ENCODE measurements at places on chromosomes 13 and 19. TPM values are rescaled to one million over a fixed set of nuclear protein-coding genes. Genes with fewer than 3 reads are reported as not detected.

Gene DAND5
- total RNA-seq, result not detected

DNA sequence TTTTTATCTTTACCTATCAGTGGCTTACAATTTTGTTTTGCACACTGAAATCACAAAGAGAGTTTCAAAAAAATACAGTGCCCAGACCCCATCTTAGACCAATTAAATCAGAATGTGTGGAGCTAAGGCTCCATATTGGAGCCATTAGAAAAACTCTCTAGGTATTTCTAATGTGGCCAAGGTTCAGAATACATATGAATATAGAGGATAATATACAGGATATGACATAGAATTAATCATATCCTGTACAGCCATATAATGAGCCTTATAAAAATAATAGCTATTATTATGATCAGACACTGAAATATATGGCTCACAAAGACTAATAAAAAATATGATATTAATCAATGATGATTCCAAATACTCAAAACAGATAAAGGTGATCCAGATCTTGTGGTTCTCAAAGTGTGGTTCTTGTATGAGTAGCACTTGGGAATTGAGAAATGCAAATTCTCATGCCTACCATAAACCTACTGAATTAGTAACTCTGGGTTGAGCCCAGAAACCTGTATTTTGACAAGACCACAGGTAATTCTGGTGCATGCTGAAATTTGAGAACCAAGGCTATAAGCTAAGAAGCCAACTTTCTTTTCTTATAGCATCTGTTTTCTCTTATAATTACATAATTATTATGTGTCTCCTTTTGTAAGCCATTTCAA, 408.0 kb downstream of the DIAPH3 start:
- DNase-seq, result no peak

- DNase-seq, result no peak
Observed at GRCh38 chr19:9901020-9901419, 35.3 kb downstream of the OLFM2 start.

- no peak for DNase-seq
Observed at GRCh38 chr19:45599286-45599685, 2.7 kb downstream of the GPR4 start.

Gene MBD3L3
- total RNA-seq, result not detected

Gene SPIB
- total RNA-seq, result 0.33 TPM

DNA sequence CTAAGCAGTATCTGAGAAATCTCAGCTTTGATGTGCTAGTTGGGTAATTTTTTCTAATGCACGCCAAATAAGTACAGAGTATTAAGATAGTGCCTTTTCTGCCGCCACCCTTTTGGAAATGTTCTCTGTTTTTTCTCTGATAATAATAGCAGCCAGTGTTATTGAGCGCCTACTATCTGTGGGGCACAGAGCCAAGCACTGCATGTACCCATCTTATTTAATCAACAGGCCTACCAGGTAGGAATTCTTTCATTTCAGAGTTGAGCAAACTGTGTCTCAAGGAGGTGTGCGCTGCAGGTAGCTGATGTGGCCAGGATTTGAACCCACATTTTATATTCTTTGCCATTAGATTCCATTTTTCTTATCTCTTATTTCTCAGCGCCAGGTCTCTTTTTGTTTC, 1.4 kb downstream of the EPN1 start:
- no peak for DNase-seq

GRCh38 chr13:113748862-113749451, 10.1 kb upstream of the TMEM255B start:
- DNase-seq, result peak; percentile 73

GRCh38 chr13:40819797-40820315, 30.4 kb downstream of the SLC25A15 start:
- no peak for DNase-seq

DNA sequence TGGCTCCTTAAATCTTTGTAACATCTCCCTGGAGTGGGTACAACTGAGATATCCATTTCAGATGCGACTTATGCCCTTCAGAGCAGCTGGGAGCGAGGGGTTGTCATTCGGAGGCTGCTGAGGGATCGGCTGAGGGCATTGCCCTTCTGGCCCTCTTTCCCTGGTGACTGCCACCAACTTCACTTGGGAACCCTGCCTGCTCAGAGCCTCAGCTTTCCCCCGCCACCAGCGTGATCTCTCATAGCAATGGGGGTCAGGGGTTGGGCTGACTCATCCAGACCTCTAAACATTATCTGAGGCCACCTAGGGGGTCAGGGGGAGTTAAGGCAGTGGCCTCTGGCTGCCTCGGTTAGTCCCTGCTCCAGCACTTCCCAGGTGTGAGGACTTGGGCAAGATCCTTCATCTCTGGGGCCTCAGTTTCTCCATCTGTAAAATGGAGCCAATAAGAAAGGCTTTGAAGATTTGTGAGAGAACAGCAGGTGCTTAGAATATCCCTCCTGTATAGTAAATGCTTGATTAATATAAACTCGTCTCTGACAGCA, 1.1 kb downstream of the PRX start:
- no peak for DNase-seq

Gene ATP4A
- not detected for total RNA-seq

Gene LPAR6
- total RNA-seq, result 30.9 TPM

DNA sequence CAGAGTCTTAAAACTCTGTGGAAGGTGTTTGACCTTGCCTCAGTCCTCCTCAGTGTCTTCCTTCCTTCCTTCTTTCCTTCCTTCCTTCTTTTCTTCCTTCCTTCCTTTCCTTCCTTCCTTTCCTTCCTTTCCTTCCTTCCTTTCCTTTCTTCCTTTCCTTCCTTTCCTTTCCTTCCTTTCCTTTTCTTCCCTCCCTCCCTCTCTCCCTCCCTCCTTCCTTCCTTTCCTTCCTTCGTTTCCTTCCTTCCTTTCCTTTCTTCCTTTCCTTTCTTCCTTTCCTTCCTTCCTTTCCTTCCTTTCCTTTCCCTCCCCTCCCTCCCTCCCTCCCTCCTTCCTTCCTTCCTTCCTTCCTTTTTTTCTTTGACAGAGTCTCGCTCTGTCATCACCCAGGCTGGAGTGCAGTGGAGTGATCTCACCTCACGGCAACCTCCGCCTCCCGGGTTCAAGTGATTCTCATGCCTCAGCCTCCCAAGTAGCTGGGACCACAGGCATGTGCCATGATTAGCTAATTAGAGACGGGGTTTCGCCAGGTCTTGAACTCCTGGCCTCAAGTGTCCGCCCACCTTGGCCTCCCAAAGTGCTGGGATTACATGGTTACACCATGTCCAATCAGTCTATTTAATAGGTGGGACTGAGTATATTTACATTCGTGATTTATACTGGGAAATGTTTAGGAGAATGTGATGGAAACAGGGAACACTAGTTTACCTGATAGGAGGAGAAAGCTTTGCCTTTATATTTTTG, 16.3 kb downstream of the ZNF507 start:
- no peak for DNase-seq

DNA sequence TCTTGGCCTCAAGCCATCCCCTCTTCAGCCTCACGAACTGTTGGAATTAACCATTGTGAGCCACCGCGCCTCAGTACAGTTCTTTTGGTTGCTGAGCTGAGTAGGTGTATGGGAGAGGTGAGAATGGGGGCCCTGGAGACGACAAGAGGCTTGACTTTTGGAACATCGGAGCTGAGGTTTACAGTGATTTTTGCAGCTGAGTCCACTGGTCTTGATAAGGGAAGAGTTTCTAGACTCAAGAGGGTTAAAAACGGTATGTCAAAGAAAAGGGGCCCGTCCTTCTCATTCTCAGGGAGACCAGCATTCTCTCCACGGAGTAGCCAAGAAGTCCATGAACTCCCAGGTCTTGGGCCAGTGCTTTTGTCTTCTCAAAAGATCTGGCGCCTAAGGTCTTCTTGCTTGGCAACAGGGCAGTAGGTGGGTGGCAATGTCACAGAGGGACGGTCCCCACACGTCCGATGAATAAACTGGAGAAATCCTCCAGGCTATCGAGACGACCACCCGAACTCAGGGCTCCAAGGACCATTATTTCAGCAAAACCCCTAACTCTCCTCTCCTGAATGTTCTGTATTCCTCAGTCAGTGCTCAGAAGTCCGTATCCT, 6.4 kb upstream of the QTRT1 start:
- DNase-seq, result no peak

Gene RXFP2
- total RNA-seq, result not detected

Gene FAAP24
- total RNA-seq, result 1.4 TPM

DNA sequence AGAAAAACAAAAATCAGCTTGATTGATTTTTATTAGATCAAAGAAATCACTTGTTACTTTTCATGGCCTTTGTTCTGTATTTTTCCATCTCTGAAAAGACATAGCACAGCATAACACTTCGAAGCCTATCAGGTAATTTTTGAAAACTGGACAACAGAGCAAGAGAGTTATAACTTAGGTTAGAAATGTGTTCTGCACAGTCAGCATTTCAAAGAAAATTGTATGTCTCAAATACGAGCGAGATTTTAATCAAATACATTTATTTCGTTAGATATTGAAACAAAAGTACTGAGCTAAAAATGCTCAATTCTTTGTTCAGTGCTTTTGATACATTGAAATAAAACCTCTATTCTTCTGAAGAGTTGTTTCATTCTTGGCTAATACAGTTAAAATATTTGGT, 144.1 kb upstream of the SLC10A2 start:
- no peak for DNase-seq

Gene RNF225
- total RNA-seq, result not detected

DNA sequence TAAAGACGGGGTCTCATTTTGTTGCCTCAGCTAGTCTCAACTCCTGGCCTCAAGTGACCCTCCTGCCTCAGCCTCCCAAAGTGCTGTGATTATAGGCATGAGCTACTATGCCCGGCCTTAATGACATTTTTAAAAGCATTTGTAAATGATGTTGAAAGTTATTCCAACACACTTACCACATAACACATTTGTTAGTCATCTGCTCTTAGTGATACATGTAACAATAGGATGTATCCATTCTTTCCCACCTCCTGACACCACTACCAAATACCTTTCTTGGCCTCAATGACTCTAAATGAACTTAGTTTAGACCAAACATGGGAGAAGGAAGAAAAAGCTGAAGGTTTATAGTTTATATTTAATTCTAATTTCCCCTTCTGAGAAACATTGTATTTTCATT, 59.8 kb upstream of the MEDAG start:
- no peak for DNase-seq

- DNase-seq, result no peak
Observed at GRCh38 chr19:17943274-17944221, 10.7 kb downstream of the CCDC124 start.

GRCh38 chr13:27857282-27857681, 62.5 kb upstream of the PDX1 start:
- no peak for DNase-seq

DNA sequence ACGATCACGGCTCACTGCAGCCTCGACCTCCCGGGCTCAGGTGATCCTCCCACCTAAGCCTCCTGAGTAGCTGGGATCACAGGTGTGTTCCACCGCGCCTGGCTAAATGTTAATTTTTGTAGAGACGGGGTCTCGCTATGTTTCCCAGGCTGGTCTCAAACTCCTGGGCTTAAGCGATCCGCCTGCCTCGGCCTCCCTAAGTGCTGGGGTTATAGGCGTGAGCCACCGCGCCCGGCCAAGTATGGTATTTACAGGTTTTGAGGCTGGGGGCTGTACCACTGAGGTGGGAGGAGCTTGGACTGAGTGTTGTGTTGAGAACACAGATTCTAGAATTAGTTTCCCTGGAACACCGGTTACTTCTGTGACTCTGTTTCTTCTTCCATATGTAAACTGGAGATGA, 452 bp upstream of the PPM1N start:
- DNase-seq, result no peak

DNA sequence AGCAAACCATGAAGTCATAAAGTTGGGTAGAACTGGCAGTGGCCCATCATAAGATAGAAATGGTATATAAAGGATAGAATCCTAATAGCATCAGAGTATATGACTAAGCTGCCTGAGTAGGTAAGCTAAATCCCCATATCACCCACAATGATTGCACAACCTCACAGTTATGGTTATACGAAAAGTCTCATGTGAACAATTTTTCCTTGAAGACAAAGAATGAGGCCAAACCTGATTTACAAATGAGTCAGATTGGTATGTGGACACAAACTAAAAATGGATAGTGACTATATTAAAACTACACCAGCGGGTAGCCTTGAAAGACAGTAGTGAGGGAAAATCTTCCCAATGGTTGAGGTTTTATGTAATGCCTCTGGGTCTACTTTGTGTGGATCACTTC, 40.9 kb upstream of the UFM1 start:
- DNase-seq, result no peak

DNA sequence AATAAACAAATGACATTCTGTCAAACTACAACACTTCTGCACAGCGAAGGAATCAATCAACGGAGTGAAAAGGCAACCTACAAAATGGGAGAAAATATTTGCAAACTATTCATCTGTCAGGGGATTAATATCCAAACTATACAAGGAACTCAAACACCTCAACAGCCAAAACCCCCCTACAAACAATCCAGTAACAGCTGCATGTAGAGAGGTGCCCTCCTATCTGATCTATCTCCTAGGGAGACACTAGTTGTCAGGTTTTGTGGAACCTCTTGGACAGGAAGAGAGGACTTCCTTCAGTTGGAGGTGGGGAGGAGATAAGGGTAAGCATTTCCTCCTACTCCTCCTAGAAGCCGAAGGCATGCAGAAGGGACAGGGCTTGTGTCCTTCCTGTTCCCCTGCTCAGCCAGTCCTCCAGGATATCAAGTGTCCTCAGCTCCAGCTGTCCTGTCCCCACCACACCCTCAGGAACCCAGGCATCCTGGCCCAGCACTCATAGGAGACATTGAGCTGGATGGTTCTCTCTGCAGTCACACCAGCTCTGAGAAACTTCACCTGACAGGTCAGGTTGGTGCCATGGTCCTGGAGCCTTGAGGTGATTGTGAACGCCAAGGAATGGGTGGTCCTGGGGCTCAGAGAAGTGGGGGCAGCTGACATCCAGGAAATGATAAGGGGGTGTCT, 9.8 kb upstream of the SIGLEC8 start:
- DNase-seq, result no peak

DNA sequence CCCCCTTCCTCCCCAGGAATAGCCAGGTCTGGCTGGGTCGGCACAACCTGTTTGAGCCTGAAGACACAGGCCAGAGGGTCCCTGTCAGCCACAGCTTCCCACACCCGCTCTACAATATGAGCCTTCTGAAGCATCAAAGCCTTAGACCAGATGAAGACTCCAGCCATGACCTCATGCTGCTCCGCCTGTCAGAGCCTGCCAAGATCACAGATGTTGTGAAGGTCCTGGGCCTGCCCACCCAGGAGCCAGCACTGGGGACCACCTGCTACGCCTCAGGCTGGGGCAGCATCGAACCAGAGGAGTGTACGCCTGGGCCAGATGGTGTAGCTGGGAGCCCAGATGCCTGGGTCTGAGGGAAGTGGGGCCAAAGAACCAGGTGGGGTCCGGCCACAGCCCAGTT, 3.2 kb downstream of the KLK2 start:
- no peak for DNase-seq

DNA sequence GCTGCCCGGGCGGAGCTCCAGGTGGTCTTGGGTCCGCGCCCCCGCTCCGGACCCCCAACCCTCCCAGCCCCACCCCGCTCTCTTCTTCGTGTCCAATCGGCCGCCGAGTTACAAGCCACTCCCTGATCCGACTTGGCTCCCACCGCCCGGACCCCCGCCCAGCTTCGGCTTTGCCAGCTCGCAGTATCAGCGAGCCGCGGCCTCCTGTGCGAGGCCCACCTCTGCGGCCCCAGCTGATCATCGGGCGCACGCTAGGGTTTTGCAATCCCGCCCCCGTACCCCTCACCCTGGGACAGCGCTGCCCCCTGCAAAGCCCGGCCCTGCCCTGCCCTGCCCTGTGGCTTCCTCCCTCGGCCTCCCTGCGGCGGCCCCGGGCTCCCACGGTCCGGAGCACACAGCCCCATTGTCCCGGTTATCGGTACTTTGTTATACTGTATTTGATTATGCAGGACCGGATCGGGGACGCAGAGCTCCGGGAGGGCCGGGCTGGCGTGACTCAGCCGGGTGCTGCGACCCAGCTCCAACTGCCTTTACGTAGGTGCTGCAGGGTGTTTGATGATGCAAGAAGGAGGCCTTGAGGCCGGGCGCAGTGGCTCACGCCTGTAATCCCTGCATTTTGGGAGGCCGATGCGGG, 598 bp upstream of the LPAR2 start:
- DNase-seq, result no peak

Measured in posterior vena cava (tissue), 2 donors.